AG09319 (cell line): ENCODE measurements at places on chromosomes 11 and 22.

DNA sequence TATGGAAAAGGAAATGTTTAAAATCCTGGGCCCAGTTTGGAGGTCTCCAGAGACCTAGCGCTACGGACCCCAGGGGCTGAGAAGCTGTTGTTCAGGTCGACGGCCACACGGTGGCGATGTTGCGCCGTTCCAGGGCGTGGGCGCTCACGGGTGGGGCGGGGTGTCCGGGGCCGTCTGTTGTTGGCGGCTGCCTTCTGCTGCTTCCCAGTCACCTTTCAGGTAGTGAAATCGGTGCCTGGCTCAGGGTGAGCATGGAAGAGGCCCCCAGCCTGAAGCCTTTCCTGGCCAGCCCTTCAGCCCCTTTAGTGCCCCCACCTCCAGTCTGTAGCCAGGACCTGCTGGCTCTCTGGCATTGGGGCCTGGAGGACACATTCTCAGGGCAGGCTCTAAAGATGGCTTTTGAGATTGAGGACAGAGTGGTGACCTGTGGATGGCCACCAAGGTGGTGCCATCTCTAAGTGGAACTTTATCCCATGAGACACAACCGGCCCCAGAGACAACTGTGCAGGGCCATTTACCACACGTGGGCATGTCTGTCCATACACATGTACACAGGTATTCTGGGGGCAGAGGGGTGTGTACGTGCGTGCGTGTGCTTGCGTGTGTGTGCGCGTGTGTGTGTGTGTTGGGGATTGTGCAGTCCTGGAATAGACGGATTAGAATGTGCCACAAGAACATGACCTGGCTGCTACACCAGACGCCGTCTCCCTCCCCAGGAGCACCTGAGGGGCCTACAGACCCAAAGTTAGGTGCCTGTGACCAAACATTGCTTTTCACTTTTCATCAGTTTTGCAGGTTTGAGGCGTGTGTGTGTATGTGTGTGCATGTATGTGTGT lies 53.8 kb downstream of the ST14 start:
- no peak for DNase-seq

GRCh38 chr11:17508306-17508705 lies 31.7 kb upstream of the ABCC8 start:
- DNase-seq: no peak

DNA sequence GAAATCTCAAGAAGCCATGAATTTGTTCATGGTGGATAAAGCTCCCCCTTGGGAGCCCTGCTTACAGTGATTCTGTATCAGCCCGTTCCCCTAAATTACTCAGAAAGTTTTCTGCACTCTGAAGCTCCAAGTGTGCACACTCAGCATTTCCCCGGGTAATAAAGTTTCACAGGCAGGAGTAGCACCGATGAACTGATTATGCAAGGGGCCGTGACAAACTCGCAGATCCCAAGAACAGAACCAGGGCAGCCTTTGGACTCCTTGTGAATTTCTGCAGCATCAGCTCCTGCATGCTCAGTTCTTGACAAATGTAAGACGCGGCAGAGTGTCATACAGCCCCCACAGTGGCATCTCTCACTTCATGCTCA lies 73.5 kb downstream of the COMMD9 start:
- DNase-seq: no peak

GRCh38 chr11:45568049-45568448 lies 97.4 kb downstream of the CHST1 start:
- no peak for DNase-seq

DNA sequence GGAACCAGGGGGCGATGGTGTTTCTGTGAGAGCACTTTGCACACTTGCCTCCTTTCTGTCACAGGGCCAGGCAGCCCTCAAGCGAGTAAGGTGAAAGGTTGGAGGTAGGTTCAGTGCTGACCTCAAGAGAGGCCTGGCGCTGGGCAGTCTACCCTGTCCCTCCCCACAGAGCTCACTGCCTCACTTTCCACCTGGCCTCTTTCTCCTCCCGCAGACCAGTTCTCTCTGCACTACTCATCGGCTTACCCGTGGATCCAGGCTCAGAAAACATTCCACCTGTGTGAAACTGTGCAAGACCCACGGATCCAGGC lies 16.8 kb downstream of the APOL5 start:
- no peak for DNase-seq
